Right ventricle myocardium superior (tissue), 1 donor: ENCODE measurements at places on chromosomes 3 and 15.

- no peak for DNase-seq
Measured at GRCh38 chr3:56303487-56303886, 164.8 kb downstream of the ERC2 start.

GRCh38 chr15:73695773-73696640 is 11.8 kb downstream of the CD276 start:
- DNase-seq = no peak

DNA sequence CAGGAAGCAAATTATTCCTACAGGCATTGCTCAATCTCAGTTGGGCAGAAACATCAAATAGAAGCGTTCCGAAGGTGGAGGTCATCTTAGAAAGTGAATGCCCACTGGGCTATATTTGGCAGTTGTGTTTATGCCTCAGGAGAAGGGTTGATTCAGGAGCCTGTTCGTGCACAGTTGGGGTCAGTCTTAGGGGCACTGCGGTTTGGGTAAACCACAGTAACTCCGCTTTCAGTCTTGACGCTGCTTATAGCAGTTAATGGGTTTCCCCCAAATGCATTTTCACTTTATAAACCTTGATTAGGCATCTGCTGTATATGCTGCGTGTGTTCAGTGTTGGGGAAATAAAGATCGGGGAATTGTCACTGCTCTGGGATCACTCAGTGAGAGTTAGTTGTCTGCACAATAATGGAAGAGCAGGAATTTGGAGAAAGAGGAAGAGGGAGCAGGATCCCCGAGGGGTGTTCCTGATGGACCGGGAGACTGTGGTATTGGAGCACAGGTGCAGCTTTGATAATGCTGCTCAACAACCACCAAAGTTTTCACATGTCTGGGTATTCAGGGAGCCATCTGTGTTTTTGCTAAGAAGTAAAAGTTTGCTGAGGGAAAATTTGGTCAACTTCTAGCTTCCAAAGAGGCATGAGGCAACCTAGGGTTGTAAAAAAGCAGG is 124.3 kb upstream of the EIF1B start:
- no peak for DNase-seq

- no peak for DNase-seq
Measured at GRCh38 chr3:95759614-95760301, 1054.6 kb upstream of the EPHA6 start.

DNA sequence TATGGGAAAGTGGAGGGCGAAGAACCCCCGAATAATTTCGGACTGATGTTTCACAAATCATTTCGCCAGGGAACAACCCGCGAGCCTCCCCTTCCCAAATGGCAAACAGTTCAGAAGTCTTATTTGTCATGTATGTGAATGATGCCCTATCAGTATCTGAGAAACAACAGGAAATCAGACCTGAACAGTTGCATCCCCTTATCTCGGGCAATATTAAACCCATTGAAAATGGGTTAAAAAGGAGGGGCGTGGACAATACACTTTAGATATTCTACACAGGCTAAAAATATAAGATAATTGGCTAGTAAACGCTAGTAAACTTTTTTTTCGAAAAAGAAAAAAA is 1003.3 kb upstream of the NR2F2 start:
- no peak for DNase-seq

DNA sequence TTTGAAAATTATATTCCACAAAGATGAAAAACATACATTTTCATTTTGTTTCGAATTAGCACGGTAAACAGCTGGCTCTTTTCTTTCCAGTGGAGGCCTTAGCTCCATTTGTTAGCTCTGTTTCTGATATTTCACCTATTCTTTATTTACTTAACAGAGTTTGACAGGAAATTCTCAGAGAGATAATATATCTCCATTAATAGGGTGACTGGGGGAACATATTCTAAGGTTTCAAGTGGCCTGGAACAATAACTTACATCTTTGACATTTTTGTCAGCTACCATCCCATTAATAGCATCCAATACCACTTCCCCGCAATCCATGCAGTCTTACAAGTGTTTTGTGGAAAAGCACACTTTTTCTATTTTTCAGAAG is 577.6 kb upstream of the MDFIC2 start:
- DNase-seq = no peak

DNA sequence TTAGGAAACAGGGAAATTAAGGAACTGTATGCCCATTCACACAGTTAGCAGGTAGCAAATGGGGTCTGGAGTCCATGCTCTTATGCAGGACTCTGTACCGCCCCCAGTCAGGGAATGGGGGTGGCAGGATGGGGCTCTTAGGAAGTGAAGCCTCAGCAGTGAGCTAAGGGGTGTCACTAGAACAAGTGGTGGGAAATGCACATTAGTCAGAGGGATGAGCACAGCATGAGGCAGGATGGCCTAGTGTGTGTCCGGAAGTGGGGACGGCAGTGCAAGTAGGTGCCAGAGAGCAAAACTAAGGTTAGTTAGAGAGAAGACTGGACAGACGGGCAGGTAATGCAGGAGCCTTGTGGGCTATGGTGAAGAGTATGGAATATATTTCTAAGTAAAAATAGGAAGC is 60.7 kb downstream of the ST3GAL6 start:
- no peak for DNase-seq

GRCh38 chr3:187017511-187018230 is 87.3 kb downstream of the ST6GAL1 start:
- peak; percentile 74 for DNase-seq
